Naive thymus-derived CD8-positive, alpha-beta T cell (primary cell): ENCODE measurements at places on chromosomes 1 and 21. TPM values are rescaled to one million over a fixed set of nuclear protein-coding genes. Genes with fewer than 3 reads are reported as not detected.

DNA sequence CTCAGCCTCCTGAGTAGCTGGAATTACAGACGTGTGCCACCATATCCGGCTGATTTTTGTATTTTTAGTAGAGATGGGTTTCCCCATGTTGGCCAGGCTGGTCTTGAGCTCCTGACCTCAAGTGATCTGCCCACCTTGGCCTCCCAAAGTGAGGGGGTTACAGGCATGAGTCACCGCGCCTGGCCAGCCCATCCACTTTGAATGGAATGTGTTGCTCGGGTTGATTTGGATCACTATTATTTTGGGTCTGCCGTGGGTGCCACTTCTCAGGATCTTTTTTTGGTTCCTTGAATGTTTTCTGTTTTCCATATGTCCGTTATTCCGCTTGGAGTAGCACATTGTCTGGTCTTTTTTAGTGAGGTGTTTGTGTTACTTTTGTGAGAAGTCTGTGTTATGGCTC lies 17.0 kb downstream of the PCNT start:
- no peak for DNase-seq

DNA sequence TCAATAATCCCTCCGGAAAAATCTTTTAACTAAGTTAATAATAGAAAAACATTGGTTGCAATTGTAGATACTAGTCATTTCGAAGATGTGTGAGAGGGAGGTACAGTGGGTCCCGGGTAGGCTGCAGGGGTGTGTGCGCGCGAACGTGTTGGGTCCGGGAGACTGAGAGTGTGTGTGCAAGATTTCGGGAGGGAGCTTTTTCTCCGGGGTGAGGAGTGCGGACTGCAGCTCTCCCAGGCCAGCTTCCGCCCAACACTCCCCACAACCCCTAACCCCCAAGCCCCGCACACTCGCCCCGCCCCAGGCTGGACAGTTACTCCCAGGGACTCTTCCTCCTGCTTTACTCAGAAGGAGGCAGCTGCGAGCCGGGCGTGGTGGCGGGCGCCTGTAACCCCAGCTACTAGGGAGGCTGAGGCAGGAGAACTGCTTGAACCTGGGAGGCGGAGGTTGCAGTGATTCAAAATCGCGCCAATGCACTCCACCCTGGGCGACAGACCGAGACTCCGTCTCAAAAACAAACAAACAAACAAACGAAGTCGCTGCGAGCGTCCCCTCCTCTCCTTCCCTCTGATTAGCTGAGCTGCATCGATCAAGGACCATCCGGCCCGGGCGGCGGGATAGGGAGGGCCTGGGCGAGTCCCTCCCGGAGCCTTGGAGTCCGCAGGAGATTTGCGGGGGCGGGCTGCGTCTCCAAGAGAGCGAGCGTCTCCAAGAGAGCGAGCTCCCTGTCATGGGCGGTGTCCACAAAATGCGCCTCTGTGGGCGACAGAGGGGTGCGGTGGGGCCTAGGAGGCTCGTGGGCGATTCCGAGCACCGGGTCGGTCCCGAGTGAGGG lies 28.3 kb upstream of the PPM1J start:
- no peak for DNase-seq

- no peak for DNase-seq
Measured at GRCh38 chr1:147822292-147822691, 61.9 kb upstream of the GJA5 start.

- peak; percentile 14 for DNase-seq
Measured at GRCh38 chr1:159911326-159912070, 11.5 kb upstream of the CFAP45 start.

DNA sequence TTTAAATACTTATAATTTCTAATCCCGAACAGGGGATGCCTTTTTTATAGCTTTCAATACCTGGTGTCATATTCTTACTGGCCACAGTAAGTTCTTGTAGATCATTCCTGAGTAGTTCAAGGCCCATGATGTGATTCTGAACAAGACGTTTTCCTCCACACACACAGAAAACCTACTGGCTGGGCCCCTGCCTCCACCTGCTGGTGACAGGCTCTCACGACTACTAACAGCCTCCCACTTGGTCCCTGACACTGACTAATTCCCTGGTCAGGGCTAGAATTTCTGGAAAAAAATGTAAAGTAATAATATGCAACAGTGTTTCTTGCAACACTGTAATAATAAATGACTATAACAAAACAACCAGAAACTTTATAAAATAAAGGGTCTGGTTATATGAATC lies 50.4 kb upstream of the RIPK4 start:
- peak; percentile 7 for DNase-seq

GRCh38 chr1:39892601-39893595 lies 8.8 kb downstream of the MYCL start:
- DNase-seq: no peak

DNA sequence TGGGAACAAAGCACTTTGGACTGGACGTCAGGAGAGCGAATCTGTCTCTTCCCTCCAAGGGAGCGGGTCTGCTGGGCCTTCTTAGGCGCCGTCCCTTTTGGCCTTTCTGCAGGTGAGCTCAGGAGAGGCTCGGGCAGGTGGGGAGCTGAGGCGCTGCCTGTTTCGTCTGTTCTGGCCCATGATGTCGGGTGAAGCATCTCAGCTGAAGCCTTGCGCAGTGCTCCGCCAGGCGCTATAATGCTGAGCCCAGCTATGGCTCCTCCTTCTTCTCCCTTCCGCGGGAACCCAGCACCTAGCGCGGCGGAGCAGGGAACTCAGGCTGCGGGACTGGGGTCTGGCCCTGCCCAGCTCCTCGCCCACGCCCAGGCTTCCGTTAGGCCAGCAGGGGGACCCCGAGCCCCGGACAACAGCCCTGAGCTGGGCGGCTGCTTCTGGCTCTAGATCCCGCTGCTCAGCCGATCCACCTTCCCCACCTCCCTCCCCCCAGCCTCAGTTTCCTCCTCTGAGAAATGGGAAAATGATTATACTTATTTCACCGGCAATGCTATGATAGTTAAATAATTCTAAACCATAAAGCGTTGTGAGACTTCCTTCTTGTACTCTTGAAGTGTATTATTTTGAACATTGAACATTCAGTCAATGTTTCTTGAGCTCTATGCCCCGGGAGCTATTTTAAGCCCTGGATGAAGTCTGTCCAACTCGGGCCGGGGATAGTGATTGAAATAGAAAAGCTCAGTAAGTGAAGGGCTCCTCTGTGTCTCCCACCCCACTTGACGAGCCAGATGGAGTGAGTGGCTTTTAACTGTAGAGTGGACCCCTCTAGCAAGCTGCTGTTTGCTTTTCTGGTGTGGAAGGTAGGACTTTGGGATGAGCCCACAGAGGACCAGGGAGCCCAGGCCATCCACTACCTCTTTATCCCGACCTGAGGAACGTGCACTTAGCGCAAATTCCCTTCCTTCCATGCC lies 9.6 kb upstream of the ADORA1 start:
- no peak for DNase-seq

- DNase-seq: no peak
Measured at GRCh38 chr1:245288796-245289195, 134.0 kb downstream of the KIF26B start.

DNA sequence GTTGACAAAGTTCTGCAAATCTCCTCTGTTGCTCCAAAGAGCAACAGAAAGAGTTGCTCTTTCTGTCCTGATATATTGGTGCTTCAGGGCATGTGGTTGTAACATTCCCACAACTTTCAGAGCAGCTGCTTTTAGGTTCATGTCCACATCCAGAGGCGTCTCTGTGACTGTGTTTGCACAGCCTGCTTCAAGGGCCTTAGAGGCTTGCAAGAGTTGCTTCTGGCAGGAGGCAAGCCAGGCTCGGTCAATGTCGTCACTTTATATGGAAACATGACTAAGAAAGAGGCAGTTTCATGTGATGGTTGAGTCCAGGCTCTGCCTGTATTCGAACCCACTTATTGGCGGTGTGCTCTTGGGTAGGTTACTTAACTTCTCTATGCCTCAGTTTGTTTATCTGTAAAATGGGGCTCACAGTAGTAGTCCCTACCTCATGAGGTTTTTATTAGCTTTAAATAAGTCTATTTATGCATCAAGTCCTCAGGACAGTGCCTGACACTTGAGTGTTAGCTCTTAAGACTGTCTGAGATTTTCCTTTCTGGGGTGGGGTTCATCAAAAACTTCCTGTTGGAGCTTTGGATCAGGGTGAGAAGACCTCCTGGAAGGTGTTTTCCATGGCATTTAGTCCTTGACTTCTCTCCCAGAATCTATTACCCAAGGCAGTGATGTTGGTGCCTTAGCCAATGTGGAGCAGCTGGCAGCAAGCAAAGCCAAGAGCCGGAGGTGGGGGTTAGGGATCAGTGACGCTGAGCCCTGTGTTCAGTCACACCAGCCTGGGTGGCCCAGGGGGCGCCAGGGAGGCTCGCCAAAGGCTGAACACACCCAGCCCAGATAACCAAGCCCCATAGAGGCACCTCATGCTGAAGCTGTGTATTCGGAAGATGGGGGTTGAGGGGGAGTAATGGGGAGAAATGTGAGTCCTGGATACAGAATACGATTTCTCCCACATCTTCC lies 18.9 kb downstream of the LHX4 start:
- no peak for DNase-seq

DNA sequence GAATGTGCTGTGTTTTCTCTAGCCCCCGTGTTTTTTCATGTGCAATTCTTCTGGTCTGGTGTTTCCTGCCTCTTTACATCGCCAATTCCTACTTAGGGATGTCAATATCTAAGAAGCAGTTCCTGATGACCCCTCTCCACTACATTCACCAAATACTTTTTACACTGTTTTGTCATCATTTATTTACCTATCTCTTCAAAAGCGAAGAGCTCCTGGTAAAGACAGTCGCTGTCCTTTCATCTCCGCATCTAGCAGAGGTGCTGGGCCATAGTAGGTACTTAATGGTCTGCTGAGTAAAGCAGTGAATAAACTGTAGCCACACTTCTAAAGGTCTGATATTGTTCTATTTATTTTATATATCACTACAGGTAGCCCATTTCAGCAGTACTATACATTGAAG lies 43.0 kb downstream of the LYST start:
- no peak for DNase-seq

DNA sequence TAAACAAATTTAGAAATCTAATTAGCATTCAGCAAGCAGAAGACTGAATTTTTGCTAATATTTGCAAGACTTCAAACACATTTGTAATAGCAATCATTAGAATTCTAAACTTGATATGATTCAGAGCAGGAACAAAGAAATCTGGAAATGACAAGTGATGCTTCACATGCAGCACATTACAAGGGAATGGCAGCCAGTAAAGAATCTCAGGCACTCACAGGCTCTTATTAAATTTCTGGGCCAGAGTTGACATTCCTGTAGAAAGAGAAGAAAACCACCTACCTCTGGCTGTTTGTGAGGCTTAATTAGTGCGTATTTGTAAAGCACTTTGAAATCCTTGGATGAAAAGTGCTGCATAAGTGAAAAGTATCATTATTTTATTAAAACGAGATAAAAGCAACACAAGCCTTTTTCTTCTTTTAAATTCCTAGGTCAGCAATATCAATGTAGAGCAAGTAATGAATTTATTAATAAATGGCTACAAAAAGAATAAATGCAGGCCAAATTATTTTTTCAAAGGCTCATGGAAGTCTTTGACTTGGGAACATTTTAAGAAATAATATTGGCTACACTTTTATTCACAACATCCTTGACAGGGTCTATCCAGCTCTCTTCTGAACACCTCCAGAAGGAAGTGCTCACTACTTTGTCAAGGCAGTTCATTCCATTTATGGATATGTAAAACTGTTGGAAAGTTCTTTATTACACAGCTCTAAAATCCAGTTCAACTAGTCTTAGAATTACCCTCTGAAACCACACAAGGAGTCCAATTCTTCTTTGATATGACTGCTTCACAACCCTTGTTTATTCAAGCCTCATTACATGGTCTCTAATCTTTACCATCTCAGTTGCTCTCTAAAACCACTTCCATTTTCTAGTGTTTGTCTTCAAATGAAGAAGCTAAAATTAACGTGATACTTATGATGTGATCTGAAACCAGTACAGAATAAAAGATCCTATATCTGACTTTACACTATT lies 32.1 kb upstream of the SCYL3 start:
- DNase-seq: no peak

GRCh38 chr1:236103646-236104218 lies 38.6 kb upstream of the GPR137B start:
- DNase-seq: peak; percentile 62

The GOLT1A gene
- total RNA-seq: not detected

The KRTAP19-1 gene
- not detected for total RNA-seq

The PROX1 gene
- not detected for total RNA-seq

The ECM1 gene
- total RNA-seq: 1.6 TPM

The PTGS2 gene
- not detected for total RNA-seq

The MROH9 gene
- not detected for total RNA-seq

The OR6K2 gene
- not detected for total RNA-seq
